ENCODE measurements at places on chromosomes 1 and 21.
A peak's percentile ranks its signal among the peaks of the same experiment; 100 is the strongest.

GRCh38 chr1:179586107-179586823 is 5.4 kb upstream of the TDRD5 start:
- DNase-seq = no peak

DNA sequence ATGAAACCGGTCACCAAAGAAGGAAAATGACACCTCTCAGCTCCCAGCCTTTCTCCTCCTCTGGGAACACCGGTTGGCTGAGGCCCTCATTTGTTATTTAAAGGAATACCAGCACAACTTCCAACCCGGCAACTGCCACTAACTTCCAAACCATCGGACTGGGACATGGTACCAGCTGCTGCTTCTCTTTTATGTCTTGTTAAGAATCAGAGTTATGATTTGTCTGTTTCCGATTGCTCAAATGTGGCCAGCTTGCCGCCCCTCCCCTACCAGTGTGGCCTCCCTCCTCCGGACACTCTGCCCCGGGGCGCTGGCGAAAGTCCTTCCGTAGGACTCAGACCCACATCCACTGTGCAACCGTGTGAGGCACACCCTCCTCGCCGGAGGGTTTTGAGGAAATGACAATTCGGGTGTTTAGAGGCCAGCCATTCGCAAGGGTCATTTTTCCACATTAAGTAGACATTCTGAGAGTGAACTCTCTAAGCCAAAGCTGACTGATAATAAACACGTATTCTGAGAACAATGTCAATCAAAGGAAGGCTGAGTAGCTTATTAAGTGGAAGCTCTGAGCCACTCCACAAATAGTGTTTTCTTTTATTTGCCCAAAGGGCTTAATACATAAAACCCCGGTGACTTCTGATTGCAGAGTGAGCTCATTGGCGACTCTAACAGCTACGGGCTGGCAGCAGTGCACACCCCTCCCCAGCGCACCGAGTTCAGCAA is 5.5 kb downstream of the RIPK4 start:
- DNase-seq = peak; percentile 63

DNA sequence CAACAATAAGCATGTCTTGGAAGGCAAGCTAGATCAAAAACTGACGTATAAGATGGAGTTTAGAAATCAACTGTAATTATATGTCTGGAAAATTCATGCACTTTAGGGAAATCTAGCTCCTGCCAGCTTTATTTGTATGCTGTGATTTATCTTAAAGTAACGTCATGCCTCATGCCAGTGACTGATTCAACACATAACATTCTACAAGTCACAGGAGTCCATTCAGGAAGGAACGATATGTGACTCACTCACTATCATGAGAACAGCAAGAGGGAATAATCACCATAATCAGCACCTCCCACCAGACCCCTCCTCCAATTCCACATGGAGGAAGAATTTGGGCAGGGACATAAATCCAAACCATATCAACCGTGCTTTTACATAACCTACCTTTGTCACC is 682.4 kb upstream of the ADAMTS5 start:
- no peak for DNase-seq

- DNase-seq = no peak
Observed at GRCh38 chr1:110098222-110099026, 13.8 kb upstream of the UBL4B start.

GRCh38 chr1:148292915-148293314 is 140.8 kb upstream of the NBPF11 start:
- DNase-seq = no peak

- peak; percentile 9 for DNase-seq
Observed at GRCh38 chr1:230306169-230306568, 120.0 kb downstream of the PGBD5 start.

GRCh38 chr1:190602325-190602724 is 124.7 kb upstream of the BRINP3 start:
- DNase-seq = no peak

GRCh38 chr1:183883623-183884022 is 78.7 kb downstream of the RGL1 start:
- no peak for DNase-seq

DNA sequence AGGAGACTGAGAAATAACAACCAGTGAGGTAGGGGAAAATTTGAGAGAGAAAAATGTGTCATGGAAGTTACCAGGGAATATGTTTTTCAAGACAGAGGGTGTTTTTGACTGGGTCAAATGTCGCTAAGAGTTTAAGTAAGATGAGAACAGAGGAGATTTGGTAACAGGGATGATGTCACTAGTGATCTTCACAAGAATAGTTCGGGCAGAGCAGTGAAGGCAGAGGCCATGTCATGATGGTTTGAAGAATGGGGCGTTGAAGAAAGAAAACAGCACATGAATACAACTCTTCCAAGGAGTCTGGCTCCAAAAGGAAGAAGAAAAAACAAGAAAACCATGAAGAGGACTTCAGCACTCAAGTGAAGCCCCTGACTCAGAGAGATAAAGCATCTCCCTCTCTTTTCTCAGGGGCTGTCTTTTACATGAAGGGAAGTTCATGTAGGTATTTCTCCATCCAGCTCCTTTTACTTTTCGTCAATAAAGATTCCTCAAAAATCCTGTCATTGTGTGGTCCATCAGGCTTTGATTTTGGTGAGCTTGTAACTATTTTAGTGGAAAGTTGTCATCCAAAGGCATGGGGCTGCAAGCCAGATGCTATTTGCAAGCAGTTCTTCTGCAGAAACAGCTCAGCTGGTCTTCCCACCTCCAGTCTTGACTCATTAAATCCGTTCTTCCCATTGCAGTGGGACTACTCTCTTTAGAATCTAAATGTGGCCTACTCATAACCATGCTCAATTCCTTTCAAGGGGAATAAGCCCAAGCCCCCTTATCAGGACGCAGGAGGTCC is 397.3 kb downstream of the LMX1A start:
- DNase-seq = no peak

GRCh38 chr21:28393279-28393678 is 599.4 kb downstream of the LTN1 start:
- no peak for DNase-seq

DNA sequence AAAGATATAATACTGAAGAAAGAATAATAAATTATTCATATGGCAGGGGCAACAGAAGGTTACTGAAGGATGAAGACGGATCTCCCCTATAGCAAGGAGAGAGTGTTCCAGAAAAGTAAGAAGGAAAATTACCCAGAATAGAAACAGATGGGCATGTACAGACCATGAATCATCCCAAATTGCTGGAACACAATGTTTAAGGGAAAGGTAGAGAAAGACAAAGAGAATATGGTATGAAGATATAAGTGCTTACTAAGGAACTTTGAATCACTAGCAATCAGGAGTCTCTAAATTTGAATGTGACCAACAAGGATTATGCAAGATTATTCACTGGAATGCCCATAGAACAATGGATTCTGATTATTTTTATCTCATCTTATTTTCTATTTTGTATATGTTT is 375.4 kb downstream of the COL11A1 start:
- no peak for DNase-seq

GRCh38 chr1:5532811-5533210 is 459.4 kb downstream of the NPHP4 start:
- no peak for DNase-seq

DNA sequence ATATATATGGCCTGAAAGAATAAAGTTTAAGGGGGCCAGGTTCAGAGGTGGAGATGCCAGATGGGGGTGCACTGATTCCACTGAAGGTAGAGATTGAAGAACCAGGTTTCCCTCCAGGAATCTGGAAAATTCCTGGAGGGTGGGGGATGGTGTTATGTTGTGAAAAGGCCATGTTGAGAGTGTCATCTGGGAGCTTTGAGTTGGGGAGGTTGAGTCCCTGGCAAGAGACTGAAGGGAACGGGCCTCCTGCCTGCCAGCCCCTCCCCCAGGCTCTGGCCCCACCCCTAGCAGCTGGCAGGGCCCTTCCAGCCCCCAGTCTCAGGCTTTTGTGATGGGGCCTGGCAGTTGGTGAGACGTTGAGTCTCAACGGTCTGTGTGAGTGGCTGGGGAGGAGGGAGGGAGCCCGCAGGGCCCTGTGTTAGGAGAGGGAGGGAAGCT is 4.1 kb downstream of the PTPRU start:
- no peak for DNase-seq

DNA sequence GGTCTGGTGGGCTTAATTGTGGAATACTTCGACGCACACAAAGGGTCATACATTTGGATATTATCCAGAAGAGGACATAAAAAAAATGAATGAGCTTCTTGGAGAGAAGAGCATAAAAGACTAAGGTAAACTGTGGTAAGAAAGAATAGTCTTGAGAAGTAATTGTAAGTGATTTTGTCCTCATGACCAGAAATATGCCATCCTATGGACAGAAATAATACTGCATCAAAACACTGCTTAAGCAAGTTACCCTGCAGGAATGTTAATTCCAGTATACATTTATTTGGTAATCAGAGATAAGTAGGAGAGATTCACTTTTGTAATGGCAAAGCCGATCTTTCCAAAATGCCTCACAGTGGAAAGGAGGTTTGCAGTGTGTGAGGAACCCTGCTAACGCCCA is 111.9 kb downstream of the NRIP1 start:
- no peak for DNase-seq

- no peak for DNase-seq
Observed at GRCh38 chr1:234556245-234556943, 53.6 kb downstream of the IRF2BP2 start.

DNA sequence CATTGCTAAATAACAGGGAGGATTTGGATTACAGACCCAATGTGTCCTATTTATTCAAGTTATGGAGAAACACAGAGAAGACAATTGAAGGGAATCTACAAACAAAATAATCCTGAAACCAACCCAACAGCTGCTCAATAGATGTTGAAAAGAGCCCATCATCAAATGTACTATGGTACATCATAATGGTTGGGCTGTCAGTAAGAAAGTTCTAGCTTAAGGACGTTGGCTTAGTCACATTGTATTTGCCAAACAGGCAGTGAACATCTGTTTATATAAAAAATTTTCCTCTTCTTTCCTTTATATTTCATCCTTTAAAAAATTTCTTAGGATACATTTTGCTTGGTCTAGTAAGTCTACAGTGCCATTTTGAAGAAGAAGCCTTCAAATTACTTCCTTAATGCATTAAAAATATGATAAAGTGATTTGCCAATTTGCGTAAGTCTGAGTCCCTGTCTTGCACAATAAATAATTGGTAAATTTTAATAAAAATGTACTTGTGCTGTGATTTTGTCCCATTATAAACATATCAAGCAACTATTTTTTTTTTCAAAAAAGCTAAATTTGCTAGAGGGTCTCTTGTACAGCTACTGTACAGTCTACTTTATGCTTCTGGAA is 14.4 kb downstream of the MAP3K7CL start:
- DNase-seq = no peak

DNA sequence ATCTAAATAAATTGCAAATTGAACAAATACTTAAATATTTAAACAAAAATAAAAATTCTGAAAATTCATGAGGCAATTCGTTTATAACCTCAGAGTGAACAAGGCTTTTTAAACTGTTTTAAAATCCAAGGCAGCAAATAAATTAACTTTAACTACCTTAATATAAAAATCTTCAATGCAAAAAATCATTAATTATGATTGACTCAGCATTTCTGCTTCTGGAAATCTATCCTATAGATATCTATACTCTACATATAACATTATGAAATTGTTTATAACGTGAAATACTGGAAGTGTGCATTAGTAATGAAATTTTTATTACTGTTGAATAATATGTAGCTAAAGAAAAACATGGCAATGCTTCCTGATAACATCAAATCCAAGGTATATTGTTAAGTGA is 92.4 kb downstream of the ADAMTS1 start:
- no peak for DNase-seq

GRCh38 chr1:196590012-196590708 is 18.1 kb downstream of the KCNT2 start:
- no peak for DNase-seq

GRCh38 chr21:42242611-42243010 is 23.7 kb downstream of the ABCG1 start:
- no peak for DNase-seq

DNA sequence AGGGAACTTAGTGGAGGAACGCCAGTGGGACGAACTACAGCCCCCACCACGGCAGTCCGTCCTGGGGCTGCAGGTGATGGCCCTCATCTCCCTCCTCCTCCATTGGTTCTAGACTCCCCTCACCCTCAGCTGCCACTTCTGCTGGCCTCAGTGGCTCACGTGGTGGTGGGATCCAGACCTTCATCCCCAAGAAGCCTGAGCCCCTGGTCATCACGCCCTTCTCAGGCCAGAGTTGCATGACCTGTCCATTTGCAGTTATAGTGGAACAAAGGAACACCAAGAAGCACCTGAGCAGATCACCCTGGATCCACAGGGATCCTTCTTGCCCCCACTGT is 13.0 kb upstream of the FAM110D start:
- no peak for DNase-seq

GRCh38 chr1:164765557-164765956 is 206.6 kb downstream of the PBX1 start:
- DNase-seq = no peak

- DNase-seq = no peak
Observed at GRCh38 chr1:228366866-228367741, 39.5 kb downstream of the TRIM11 start.

DNA sequence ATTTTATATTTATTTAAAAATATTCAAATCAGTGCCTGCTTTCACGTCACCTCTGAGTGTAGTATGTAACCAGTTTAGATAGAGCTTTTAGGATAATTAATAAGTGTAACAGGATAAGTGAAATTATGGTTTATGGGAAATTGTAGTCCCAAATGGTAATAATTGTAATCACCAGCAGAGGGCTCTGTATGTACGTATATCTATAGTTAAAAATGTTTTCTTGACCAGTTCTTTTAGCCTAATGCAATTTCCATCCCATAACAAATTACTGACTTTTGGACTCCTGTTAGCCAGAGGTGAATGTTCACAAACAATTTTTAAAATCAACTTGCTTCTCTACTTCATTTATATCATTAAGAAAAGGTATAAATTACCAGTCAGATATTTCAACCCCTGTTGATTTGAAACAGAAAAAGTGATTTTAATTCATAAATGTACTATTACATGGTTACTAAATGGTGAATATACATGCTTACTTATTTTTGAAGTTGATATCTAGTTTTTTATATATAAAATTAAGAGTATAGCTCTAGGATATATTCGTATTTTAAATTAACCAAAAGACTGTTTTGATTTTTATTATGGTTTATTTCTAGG is 25.3 kb downstream of the SLC30A7 start:
- peak; percentile 76 for DNase-seq

DNA sequence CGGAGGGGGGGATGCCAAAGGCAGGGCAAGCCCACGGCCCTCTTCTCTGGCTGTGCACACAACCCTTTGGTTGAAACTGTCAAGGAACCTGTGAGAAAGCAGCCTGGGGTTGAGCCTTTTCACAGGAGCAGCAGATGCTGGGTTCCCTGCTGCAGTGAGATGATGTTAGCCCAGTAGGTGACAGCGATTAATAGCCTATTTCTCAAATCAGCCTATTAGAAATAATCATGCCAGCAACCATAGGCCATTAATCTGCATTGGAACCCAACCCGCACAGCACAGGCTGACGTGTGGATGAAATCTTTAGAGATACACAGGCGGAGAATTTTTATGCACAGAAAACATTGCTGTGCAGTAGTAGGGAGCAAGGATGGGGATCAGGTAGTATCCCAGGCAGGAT is 637.5 kb downstream of the AJAP1 start:
- DNase-seq = no peak

GRCh38 chr1:229059671-229060539 is 211.0 kb upstream of the RAB4A start:
- DNase-seq = no peak
